Stomach (tissue), 19 donors: ENCODE measurements at places on chromosomes 1 and 21.

DNA sequence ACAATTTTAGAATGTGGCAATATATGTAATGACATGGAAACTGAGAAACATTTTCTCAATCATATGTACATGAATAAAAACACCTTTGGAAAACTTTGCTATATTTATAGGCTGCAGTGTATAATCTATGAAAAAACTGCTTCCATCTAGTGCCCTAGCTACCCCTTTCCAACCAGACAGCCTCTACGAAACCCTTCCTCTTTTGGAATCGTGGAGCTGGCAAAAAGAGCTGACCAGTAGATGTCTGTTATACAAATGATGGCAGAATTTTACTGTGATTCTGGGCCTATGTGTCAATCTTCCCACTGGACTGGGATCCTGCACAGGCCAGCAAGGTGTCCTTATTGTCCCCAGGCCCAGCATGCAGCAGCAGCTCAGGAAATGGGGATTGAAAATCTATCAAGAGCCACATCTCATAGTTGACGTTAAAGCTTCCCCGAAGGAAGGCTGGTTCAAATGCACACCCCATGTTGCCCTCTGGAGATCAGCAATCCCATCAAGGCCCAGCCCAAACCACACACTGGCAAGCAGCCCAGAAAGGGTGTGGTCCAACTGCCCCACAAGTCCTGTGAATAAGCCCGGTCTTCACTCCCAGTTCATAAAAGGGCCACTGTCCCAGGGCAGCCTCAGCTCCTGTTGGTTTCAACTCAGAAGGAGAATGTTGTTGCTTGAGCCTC, 8.8 kb upstream of the FAM20B start:
- DNase-seq, result peak; percentile 97

DNA sequence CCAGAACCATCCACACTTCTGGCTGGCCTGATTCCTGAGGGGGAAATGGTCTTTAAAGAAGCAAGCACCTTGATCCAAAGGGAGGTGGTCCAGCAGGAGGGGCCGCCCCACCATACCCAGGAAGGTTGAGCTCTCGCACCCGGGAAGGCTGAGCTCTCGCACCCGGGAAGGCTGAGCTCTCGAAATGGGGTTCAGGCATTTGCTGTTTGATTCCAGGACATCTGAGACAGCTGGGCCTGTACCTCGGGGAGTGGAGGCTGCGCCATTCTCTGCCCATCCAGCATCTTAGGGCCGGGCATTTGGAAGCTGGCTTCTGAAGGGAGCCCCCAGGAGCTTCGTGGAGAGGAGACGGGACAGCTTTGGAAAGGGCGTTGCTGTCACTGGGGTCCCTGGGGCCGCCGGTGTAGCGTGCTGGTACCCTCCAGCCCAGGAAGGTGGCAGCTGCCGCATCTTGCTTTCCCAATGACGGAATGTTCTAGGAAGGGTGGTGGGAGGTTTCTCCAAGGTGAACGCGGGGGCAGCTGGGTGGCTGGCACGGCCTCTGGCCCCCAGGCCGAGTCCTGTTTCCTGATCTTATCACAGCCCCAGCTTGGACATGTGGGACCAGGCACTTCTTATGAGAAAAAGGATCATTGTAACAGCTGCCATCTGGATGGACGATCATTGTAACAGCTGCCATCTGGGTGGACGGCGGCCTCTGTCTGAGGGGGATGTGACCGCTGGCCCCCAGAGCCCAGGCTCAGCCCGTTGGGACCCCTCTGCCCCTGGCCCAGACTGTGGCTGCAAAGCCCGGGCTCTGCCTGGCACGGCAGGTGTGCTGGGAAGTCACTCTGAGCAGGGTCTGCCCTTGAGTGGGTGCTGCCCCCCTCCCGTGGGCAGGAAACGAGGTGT, 61.6 kb downstream of the COL18A1 start:
- no peak for DNase-seq

- DNase-seq, result no peak
Measured at GRCh38 chr21:18715606-18716005, 312.0 kb upstream of the TMPRSS15 start.

DNA sequence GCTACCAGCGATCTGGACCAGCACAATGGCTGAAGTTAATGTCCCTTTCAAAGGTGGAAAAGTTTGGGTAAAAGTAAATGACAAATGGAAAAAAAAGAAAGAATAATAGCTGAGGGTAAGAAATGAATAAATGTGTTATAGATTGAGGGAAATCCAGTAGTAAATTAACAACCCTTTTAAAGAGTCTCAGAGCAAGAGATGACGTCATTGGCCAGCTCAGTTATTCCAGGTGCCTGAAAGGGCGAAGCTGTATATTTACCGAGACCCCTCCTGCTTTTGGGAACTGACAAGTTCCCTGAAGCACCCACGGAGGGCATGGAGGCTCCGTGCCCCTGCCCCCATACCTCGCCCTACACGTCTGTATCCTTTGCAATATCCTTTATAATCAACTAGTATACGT, 40.5 kb upstream of the KCNJ6 start:
- DNase-seq, result no peak

DNA sequence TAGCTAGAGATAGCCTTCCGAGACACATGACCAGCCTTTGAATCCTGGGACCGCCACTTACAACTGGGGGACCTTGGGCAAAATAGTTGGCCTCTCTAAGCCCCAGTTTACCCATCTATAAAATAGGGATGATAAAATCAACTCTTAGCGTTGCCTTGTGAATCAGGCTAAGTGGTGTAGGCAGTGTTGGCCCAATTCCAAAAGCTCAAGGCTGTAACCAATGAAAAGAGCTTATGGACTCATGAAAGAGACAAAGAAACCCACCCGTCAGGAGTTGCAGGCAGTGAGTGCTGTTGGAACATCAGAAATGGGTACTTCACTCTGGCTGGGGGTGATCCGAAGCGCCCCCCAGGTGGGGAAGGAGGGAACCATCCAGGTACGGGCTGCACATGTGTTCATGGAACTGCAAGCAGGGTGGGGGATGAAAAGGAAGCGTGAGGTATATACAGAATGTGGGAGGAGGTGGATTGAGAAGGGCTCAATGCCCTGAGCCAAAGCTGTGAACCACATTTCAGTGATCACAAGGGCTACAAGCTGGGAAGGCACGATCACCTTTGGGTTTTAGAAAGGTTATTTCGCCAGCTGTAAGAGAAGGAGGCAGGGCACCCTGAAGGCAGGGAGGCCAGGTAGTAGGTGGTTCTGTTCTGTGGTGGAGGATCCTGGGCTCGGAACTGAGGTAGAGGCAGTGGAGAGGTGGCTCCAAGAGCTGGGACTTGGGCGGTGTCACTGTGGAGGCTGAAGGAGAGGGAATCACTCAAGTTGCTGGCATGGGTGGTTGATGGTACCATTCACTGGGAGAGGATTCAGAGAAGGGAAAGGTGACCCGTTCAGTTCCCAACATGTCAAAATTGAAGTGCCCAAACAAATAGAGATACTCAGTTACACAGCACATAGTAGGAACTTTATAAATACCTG, 11.4 kb upstream of the KIAA1614 start:
- DNase-seq, result no peak

- peak; percentile 60 for DNase-seq
Measured at GRCh38 chr1:109138358-109138757, 24.4 kb downstream of the ELAPOR1 start.

DNA sequence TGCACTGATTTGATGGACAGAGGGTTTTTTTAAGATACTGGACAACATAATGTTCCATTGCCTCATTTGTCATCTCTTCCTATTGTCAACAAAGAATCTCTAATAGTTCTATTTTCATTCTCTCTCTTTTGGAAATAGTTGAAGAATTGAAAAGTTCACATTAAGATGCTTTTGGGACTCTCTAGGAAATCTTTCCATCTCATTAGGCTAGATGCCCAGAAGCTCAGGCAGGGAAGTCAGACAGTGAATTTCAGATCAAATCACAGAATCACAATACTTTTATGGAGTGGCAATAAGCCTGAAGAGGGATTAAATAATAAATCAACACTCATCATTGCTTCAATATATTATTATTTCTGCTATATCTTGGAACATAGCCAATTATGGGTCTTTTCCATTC, 29.2 kb downstream of the NEGR1 start:
- peak; percentile 24 for DNase-seq

DNA sequence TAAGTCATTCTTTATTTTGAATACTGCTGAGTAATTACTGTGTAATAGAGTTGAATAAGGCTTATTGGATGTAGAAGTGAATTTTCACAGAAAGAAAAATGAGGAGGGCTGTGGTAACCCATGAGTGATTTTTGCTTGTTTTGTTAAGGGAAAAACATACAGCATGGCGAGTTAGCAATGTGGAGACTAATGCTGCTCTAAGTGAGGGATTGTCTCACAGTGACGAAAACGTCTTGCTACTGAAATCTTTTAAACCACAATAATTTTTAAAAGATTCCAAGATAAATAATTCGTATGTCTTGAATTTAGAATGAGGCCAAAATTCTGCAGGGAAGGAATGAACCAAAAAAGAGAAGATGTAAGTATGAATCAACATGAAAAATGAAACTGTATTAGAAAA, 16.2 kb upstream of the PLA2G4A start:
- no peak for DNase-seq

- no peak for DNase-seq
Measured at GRCh38 chr1:193234530-193234929, 48.1 kb upstream of the B3GALT2 start.

GRCh38 chr1:35187816-35188342, 5.1 kb downstream of the SFPQ start:
- no peak for DNase-seq

GRCh38 chr1:85465099-85465785, at the start of gene DDAH1:
TSS of gene DDAH1 (minus strand) at chr1:85465159. CDS start at chr1:85465045, 114 bp downstream.
- peak; percentile 91 for DNase-seq

GRCh38 chr1:2532485-2533160, 2.6 kb upstream of the HES5 start:
- DNase-seq, result no peak

- DNase-seq, result no peak
Measured at GRCh38 chr1:38045401-38046332, 926 bp downstream of the POU3F1 start.

DNA sequence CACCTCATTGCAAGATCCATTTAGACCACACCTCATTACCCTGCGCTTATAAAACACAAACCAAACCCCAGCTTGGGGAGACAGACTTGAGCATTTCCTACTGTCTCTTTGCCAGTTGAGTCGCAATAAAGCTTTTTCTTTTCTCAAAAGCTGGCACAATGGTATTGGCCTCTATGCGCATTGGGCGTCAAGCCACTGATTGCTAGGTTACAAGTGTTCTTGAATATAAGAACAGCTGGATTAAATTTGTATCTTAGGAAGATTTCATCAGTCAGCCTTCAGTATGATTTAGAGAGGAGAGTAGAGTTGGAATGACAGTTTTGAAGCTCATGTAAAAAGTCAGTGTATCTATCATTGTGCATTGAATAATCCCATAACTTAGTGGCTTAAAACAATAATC, 84.9 kb upstream of the RAB4A start:
- DNase-seq, result no peak

DNA sequence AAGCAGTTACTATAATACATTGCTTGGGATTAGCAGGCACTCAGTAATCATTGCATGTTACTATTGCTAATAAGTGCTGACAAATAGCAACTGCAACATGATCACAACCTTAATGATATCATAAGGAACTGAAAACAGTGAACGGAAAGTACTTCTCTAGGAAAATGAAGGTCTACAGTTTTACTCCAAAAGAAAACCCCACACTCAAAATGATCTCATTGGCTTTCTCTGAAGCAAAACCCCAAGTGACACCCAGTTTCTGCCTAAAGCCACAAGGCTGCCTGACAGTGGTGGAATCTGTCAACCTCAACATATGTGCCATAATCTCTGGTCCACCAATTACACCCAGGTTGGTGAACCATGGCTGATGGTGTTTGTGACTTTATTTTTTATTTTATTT, 137.6 kb downstream of the PTGER3 start:
- DNase-seq, result no peak

- no peak for DNase-seq
Measured at GRCh38 chr1:23102289-23102688, 66.4 kb downstream of the LUZP1 start.

- no peak for DNase-seq
Measured at GRCh38 chr1:230701434-230701833, 12.5 kb downstream of the AGT start.

- no peak for DNase-seq
Measured at GRCh38 chr1:166811691-166812090, 27.6 kb upstream of the POGK start.

- DNase-seq, result no peak
Measured at GRCh38 chr1:245589316-245589715, 434.5 kb downstream of the KIF26B start.

DNA sequence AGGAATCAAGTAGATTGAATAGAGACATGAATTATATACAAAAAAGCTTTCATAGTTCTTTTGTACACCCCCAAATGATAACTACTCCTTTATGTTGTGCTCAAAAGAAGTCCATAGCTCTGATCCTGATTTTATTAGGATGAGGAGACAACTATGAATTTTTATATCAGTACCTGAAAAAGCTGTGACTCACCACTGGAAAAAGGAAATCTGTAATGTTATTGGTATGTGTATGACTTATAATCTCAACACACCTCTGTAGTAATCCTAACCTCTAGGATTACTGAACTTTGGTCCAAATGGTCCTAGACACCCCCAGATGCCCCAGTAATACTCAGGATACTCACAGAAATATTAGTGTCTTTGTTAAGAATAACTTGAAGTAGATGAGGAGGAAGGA, 10.2 kb downstream of the PRKAB2 start:
- no peak for DNase-seq

DNA sequence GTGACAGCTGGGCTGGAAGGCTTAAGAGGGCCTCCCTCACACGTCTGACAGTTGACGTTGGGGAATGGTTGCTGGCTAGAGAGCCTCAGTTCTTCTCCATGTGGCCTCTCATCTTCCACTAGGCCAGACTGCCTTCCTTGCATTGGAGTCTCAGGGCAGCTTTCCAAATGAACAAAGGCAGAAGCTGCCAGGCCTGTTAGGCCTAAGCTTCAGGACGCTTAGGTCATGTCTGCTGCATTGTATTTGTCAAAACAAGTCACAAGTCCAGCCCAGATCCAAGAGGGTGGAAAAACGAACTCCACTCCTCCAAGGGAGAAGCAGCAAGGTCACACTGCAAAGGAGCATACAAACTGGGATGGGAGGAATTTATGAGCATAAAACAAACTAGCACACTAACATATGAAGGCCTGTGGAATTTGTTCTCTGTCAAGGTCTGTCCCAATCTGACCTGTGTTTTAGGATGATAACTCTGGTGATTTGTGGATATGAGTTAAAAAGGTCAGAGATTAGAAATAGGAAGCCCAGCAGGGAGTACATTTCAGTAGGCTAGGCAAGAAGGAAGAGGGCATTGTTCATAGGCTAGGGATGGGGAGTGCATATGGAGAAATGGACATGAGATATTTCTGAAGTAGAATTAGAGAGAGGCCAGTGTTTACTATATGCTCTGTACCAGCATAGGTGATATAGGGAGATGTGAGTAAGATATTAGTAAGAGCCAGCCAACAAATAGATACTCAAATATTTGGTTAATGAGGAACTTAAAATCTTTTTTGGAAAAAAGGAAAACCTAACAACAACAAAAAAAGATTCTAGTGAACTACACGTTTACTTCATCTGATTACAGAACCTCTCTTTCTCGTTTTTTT, 29.1 kb upstream of the CNN3 start:
- peak; percentile 58 for DNase-seq

GRCh38 chr21:17673261-17674020, 60.7 kb upstream of the BTG3 start:
- peak; percentile 40 for DNase-seq

- no peak for DNase-seq
Measured at GRCh38 chr1:65881067-65881594, 88.4 kb downstream of the PDE4B start.

GRCh38 chr1:6127587-6128163, 52.4 kb downstream of the CHD5 start:
- peak; percentile 89 for DNase-seq

GRCh38 chr1:24465638-24466037, 37.0 kb upstream of the RCAN3 start:
- DNase-seq, result no peak
